ENCODE measurements at places on chromosomes 5 and 9. TPM values are rescaled to one million over a fixed set of nuclear protein-coding genes. Genes with fewer than 3 reads are reported as not detected.

- peak; percentile 14 for DNase-seq
Observed at GRCh38 chr9:76116913-76117312, 226.4 kb downstream of the PCSK5 start.

DNA sequence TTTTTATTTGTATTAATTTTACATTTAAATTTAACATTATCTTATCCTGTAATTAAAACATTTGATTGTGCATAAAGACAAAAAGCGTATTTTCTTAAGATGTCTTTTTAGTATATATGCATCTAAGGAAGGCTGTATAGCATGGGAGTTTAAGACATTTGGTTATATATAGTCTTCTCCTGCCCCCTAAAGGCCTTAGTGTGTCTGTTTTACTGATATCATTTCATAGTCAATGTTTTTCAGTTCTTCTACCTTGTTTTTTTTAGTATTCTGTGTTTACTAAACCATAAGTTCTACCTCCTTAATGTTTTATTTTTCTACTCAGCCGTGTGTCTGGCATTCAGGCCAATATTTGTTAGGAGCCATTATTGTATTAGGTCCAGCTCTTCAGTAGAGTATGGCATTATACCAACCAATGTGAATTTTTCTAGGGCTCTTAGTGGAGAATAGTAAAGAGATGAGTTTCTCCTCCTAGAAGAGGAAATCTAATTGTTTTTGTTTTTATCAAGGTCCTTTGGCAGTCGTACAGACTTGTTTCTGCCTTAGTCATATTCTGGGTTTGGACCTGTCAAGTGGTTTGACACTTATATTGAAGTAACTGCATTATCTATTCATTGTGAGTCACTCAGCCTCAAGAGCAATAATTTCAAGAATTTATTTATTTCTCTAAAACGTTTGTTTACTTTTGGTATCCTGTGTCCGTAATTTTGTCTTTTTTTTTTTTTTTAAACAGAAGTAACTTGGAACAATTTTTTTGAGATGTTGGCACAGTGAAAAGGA lies 74.8 kb downstream of the SLF1 start:
- no peak for DNase-seq

DNA sequence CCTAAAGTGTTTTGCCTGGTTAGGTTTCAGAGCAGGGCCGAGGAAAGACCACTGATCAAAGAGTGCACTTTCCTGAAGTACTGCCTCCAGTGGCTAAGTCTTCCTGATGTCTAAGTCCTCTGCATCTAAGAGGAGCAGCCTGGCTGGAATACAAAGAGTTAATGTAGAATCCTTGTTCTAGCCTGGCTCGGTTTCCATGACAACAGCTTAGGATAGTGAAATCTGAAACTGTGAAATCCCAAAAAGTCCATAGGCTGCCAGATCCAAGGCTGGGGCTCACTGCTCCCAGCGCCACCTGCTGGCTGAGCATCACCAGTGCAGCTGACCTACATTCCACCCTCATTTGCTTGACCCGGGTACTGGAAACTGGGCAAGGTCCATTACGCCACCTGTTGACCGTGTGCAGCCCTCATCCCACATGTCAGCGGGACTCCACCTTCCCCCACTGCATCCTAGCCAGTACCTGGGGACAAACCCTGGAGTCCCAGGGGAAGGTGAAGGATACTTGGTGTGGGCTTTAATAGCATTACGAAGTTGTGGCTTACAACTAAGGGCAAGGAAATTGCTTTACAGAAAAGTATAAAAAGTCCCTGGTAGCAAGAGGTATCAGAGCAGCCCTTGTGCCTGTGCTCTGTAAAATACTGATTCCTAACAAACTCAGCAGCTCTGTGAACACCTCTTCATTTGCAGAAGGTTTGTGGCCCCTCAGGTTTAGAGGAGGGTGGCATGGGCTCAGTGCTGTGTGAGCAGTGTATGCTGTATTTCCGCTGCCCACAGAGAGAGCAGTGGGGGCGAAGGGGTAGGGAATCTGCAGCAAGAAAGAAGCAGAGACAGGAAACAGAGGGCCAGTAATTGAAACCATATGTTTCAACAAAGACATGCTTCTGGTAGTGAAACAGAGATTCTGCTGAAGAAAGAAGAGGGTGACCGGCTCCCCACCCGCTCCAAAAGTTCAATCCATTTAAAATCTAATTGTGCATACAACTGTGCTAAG lies 36.0 kb downstream of the PCDHGC5 start:
- DNase-seq: peak; percentile 60

- DNase-seq: no peak
Observed at GRCh38 chr5:35920890-35921289, 17.5 kb downstream of the CAPSL start.

- DNase-seq: no peak
Observed at GRCh38 chr5:113022661-113023060, 46.1 kb downstream of the DCP2 start.

DNA sequence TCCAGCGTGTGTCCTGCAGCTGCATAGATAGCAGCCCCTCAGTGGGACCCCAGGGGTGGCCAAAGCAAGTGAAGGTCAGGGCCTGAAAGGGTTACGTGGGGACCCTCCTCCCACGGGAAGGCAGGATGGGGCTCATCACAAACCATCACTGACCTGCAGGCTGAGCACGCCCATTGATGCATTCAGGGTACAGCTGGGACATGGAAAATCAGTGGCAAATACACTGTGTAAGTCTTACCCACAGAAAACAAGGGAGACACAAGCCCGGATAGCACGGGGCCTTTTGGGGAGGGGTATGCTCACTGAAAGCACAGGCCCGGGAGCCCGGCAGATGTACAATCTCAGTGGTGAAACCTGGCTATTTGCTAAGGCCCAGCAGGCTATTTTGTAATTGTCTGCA lies 49.1 kb downstream of the SEMA4D start:
- no peak for DNase-seq

GRCh38 chr5:42950456-42951292 lies 89.4 kb downstream of the ANXA2R start:
- peak; percentile 86 for DNase-seq

DNA sequence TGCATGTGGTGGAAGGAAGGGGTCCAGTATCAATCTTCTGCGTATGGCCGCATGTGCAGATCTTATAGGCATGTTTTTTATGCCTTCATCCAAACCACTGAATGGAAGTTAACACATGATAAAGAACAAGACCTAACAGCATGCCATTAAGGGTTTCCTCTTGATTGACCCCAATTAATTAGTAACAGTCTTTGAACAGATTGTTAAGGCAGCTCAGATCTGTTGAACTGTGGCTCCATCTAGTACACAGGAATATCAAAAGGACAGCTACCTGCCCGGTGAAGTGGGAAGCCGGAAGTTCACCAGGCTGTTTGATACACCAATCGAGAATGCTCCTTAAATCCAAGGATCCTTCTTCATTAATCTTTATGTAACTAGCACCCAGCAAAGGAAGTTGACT lies 159.9 kb upstream of the ADAMTS16 start:
- DNase-seq: no peak

GRCh38 chr9:116262448-116262847 lies 108.9 kb downstream of the PAPPA start:
- no peak for DNase-seq

- DNase-seq: no peak
Observed at GRCh38 chr9:111348821-111349271, 18.8 kb upstream of the OR2K2 start.

DNA sequence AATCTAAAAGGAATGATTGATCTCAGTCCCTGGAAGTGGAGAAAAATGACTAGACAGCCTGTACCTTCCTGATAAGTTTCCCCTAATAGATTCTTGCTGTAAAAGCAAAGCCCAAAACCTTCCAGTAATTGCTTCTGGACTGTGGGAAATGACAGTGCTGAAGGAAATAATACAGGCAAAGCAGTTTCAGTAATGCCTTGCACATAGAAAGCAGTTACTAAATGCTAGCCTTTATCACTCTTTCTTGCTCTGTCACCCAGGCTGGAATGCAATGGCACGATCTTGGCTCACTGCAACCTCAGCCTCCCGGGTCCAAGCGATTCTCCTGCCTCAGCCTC lies 50.3 kb downstream of the MAP1B start:
- DNase-seq: no peak

DNA sequence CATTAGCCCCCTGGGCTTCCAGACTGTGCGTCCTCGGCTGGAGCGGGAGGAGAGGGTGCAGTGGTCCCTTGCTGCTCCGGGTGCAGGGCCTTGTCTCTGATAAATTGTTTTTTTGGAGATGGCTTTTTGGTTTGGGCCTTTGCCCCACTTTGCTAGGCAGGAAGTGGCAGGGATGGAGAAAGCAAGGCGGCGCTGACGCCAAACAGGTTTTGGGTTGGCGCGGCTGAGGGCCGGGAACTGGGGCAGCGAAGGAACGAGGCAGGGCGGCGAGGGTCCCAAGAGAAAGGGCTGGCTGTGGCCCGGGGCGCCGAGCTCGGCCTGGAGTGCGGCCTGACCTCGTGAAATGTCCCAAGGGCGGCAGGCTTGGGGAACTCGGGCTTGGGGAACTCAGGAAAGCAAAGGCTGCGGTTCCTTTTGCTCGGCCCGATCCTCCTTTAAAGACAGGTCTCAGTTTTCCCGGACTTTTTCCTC lies 4.1 kb downstream of the LHX2 start:
- DNase-seq: no peak

DNA sequence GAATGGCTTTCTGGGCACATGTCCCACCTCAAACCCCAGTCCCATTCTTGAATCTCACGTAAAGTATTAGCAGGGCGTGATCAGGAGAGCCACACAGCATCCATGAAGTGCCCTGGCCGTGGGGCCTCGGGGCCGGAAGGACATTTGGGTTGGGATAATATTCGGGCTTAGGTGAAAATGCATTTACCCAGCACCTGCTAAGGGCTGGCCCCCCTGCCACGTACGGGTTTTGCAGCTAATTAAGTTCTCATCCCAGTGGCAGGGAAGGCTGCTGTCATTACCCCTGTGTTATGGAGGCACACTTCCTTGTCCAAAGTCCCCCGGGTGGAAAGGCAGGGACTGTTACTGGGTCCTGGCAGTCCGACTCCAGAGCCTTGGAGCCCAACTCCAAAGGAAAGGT lies 29.0 kb downstream of the ROPN1L start:
- no peak for DNase-seq

- DNase-seq: no peak
Observed at GRCh38 chr5:67476531-67476930, 279.9 kb upstream of the CD180 start.

CORO2A gene
- total RNA-seq: 9.8 TPM

MOB3B gene
- 0.38 TPM for total RNA-seq

C5orf46 gene
- total RNA-seq: not detected

REEP2 gene
- 10.9 TPM for total RNA-seq

PRLR gene
- total RNA-seq: not detected

PRSS3 gene
- not detected for total RNA-seq

NAA35 gene
- total RNA-seq: 23.0 TPM

ZNF883 gene
- 0.29 TPM for total RNA-seq

CAMK2A gene
- total RNA-seq: not detected

Measured in activated CD4-positive, alpha-beta memory T cell treated with anti-CD3 and anti-CD28 coated beads for 36 hours (primary cell).